Stimulated activated CD8-positive, alpha-beta memory T cell treated with anti-CD3 and anti-CD28 coated beads, Interleukin-15, amount 100 ng/mL, for 4 hours (primary cell): ENCODE measurements at places on chromosomes 2 and 18.

DNA sequence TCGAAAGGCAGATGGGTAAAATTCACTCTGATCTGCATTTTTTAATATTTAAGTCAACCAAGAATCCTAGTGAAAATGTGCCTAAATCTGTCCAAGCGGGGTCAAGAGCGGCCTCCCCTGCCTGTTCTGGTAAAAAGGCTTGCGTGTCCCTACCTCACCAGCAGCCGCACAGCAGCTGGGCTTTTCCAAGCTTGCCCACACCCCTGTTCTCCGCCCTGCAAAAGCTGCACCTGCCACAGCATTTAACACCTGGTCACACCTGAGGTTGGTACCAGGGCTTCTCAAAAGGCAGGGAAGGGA lies 25.8 kb upstream of the TMEM182 start:
- DNase-seq, result no peak

- DNase-seq, result no peak
Measured at GRCh38 chr2:128404709-128405466, 86.2 kb upstream of the HS6ST1 start.

- no peak for DNase-seq
Measured at GRCh38 chr2:206996556-206997065, 57.3 kb downstream of the CPO start.

DNA sequence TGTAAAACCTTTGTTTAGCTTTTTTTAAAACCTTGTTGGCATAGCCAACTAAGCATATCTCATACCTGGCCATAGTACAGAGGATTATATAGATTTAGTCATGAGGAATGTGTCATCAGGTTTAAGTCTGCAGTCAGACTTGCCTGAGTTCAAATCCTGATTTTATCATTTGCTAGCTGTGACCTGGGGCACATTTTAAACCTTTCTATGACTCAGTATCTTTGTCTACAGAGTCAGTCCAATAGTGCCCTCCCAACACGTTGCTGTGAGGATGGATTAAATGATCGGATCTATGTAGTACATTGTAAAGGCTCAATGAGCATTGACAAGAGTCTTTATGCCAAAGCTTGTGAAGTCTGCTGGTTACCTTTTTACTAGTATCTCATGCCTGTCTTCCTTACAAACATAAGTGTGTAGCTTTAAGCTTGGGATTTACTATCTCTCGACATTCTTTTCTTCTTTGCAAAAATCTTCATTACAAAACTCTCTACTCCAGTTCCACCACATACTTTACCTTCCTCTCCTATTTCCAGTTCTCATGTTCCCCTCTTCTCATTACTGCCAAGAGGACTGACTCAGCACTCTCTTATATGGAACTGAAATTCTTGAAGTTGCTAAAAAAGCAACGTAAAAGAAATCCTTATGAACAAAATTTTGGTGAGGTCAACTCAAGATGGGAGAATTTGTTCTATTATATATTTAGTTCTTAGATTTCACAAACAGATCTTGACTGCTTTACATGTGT lies 68.1 kb upstream of the RBMS1 start:
- DNase-seq, result no peak

- no peak for DNase-seq
Measured at GRCh38 chr2:10303181-10303693, 533 bp downstream of the HPCAL1 start.
